Activated CD4-positive, alpha-beta T cell treated with anti-CD3 and anti-CD28 coated beads, Interleukin-2, Interleukin-6, amounts not matched to agents 100 ng/mL and 50 ng/mL, durations not matched to agents 16 hours and 8 hours (primary cell): ENCODE measurements at places on chromosomes 6 and 20.

- no peak for DNase-seq
Observed at GRCh38 chr6:102402635-102403329, 1009.3 kb downstream of the GRIK2 start.

DNA sequence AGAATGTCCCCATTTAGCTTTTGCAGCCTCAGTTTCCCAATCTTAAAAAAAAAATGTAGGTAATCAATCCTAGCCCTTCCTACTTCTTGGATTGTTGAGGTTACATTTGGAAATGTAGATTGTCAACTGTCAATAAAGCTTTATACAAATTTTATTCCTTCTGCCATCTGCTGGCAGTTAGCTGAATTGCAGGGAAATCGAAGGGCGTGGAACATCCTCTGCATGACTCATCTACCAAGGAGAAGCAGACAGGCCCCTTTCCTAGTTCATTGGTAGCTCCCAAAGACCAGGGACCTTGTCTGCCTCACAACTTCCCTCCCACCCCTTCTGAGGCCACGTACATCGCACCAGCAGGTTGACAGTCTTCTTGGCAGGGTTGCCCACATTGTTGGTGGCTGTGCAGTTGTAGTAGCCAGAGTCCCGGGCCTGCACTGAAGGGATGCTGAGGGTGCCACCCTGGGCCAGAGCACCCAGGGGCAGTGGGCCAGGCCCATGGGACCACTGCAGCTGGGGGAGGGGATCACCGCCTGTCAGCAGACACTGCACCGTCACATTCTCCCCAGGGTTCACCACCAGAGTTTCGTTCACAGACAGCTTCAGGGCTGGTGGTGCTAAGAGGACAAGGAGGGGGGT, 43.6 kb downstream of the MDGA1 start:
- DNase-seq: peak; percentile 69

GRCh38 chr6:166512567-166512966, 73.9 kb downstream of the RAMACL start:
- DNase-seq: peak; percentile 11

DNA sequence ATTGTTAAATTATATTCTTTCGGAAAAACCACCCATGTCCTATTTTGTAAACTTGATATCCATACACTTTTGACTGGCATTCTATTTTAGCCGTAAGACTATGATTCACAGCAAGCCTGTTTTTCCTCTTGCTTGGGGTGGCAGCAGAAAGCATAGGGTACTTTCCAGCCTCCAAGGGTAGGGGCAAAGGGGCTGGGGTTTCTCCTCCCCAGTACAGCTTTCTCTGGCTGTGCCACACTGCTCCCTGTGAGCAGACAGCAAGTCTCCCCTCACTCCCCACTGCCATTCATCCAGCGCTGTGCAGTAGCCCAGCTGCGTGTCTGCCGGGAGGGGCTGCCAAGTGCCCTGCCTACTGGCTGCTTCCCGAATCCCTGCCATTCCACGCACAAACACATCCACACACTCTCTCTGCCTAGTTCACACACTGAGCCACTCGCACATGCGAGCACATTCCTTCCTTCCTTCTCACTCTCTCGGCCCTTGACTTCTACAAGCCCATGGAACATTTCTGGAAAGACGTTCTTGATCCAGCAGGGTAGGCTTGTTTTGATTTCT, 2.1 kb upstream of the ESR1 start:
- DNase-seq: no peak

GRCh38 chr6:47034926-47035325, 7.2 kb downstream of the ADGRF1 start:
- DNase-seq: no peak

DNA sequence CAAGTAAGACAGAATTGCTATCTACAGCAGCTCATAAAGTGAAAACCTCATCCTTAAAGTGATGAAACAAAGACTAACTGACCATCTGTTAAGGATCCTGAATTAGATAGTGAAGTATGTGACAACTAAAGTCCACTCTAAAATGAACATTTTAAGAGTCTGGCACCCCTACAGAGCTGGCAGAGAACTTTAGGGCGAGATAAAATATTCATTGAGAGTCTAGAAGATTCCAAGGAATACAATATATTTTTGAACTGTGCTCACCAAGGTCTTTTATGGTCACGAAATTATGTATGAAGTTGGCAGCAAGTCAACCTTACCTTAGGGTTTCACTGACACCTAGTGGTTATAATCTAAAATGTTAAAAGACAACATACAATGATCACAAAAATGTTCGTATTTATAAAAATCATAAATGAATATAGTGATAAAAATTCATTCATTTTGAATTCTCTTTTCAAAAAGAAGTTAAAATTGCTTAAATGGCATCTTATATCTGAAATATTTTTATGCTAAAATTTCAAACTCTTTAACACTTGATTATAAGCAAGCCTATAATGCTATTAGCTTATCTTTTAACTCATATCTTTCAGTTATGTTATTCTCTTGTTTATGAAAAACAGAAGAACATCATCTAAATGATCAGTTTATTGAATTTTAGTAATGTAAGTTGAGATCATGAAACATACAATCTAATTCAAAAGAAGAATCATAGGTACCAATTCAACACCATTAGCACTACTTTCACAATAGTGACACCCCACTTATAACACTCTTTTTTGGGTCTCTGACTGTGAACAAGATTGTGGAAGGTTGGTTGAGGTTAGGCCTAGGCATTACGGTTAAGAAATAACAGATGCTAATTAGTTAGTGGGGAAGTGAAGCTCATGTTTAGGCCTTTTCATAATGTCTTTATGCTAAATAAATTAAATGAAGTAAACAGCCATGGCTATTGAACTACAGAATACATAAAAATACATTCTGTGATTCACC, 27.5 kb downstream of the RSPH3 start:
- peak; percentile 60 for DNase-seq

- no peak for DNase-seq
Observed at GRCh38 chr6:45477278-45477677, 99.5 kb upstream of the SUPT3H start.

GRCh38 chr20:46368902-46369268, 37.5 kb downstream of the ELMO2 start:
- DNase-seq: no peak

DNA sequence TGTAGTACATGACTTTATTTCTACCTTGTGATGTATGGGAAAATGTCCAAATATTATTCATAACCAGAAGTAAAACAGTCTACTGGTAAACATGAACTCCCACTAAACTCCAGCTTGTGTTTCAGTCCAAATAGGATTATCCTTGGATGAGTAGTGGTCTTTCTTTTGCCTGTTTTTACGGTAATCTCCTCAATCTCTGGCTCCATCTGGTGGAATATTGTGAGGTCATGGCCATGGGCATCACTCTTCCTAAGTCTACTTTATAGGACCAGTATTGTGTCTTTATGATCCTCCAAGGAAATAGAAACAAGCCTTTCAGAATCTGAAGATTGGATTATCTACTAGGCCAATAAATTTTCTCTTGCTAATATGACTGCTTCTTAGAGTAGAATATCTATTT, 505.0 kb downstream of the BMP2 start:
- DNase-seq: no peak

DNA sequence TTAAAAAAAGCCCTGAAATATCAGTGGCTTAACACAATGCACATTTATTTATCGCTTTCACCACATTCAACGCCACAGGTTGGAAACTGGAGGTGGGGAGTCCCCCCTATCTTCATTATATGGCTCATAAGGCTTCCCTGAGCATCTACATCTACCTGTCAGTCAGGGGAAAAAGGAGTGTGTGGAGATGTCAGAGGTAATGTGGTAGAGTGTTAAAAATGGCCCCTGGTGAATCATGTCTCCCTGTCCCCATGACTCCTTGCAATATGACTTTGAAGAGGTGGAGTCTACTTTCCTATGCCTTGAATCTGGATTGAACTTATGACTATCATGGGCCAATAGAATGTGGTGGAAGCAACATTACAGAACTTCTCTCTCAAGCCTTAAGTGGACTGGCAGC, 65.5 kb upstream of the BTBD3 start:
- DNase-seq: no peak

- no peak for DNase-seq
Observed at GRCh38 chr6:79468116-79468515, 69.1 kb downstream of the LCA5 start.

DNA sequence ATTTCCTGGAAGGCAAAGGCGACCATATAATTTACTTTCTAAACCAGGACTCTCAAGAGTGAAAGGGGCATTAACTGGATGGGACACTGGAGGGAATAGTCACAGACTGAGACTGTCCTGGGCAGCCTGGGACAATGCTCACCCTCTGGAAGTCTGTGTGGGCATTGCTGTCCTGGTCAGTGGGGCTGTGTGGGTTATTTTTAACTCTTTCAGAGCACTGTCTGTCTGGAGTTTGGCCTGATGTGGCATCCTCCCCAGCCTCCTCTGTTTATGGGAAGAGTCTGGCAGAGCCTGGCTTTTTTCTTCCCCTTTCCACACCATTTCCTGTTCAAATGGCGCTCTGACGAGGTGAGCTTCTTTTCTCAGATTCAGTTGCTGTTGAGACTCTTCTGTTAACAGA, 11.7 kb downstream of the DAAM2 start:
- DNase-seq: no peak

GRCh38 chr6:35428421-35429149, 23.6 kb upstream of the FANCE start:
- DNase-seq: no peak

GRCh38 chr20:3995067-3995748, 20.1 kb downstream of the RNF24 start:
- DNase-seq: peak; percentile 66

DNA sequence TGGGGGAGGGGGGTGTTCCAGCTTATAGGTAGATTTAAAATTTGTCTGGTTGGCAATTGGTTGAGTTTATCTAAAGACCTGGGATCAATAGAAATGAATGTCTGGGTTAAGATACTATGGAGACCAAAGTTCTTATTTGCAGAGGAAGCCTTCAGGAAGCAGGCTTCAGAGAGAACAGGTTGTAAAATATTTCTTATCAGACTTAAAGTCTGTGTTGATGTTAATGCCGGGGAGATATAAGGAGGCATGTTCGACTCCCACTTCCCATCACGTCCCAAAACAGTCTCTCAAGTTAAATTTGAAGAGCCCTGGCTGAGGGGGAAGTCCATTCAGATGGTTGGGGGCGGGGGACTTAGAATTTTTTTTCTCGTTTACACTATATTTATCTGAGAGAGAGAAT, 12.3 kb upstream of the BLCAP start:
- no peak for DNase-seq

- DNase-seq: no peak
Observed at GRCh38 chr6:33549196-33549595, 30.9 kb downstream of the BAK1 start.

DNA sequence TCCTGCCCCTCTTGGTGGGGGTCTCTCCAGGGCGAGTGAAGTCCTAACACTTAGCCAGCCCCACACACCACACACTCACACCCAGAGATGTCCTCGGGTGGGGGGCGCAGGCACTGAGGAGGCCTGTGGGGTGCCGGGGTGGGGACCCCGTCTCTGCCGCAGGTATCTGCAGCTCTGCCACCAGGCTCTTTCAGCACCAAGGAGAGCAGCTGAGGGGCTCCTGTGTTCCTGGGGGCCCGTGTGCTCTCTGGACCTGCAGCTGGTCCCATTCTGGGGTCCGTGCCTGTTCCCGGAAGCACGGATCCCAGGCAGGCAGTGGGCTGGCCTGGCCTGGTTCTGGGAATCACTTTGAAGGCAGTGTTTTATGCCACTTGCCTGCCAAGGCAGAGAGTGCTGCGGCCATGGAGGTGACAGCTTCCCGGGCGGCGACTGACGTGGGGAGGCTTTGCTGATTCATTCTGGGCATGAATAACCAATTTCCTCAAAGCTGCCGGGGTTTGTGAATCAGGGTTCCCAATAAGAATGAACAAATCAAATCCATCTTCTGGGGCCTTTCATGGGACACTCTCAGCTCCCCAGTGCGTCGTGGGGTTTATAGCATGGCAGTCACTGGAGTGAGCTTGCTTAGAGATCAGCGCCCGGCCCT, 54.4 kb upstream of the SLCO4A1 start:
- peak; percentile 47 for DNase-seq

DNA sequence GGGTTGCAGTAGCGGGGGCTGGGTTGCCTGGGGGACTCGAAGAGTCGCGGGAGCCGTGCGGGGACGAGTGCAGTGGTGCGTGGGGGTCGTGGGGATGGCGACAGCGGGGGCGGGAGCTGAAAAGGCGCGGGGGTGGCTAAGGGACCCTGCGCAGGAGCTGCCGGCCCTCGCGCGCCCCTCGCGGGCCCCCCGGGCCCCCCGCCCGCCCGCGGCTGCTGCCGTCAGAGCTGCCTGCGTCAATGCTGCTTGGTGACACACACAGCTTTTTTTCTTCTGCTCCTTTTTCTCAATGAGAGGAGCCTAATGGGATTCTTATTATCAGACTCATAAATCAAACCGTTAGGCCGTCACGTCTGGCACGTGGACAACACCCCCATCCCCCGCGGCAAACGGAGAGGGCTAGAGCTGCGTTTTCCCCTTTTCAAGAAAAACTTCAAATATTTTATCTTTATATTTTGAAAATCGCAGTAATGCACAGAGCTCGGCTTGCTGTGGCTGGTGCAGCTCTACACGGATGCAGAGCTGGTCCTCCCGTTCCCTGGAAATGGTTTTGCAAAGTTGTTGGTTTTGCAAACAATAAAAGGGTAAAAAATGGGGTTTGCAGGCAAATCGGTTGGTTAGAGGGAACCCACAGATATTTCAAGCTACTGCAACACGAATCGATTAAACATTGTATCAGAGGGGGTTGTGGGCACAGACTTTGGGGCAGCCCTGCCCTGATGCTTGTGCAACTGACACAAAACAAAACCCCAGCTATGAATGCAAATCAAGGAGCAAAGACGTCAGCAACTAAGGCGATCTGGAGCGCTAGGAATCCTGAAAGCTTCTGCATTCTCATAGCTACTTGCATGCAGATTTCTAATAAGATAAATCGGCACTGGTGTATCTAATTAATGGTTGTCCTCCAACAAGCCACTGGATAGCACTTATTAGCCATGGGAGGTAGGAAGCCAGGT, 161.4 kb downstream of the TBXT start:
- DNase-seq: no peak

GRCh38 chr6:139736325-139736906, 362.0 kb upstream of the CITED2 start:
- DNase-seq: no peak

DNA sequence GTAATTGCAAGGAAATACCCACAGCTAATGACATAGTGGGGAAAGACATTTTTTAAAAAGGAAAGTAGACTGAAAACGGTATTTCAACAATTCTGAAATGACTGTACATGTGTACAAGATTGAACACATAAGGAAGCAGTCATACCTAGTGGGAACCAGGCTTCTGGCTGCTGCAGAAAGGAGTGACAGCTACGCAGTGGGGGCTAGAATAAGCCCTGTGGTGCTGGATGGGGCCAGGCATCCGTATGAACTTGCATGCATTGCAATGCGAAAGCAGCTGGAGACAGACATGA, 54.9 kb upstream of the GPR31 start:
- peak; percentile 50 for DNase-seq

DNA sequence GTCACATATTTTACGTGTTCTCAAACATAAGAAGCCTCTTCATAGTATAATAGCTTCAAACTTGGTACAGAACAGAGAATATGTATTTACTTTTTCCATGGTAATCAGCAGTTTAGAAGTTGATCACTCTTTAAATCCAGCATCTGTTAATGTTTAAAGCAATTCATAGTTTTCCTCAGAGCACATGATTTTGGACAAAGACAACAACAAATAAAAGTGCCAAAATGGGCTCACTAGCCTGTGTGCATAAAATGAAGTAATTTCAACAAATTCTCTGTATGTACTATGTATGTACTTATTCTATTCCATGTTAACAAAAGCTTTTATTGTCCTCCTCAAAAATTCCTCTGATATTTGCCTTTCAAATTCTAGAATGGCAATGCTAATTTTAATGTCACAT, 38.1 kb upstream of the UST start:
- no peak for DNase-seq

GRCh38 chr6:27188061-27188884, 59.2 kb upstream of the PRSS16 start:
- DNase-seq: peak; percentile 66

- DNase-seq: peak; percentile 29
Observed at GRCh38 chr6:88013015-88013414, 34.6 kb upstream of the SPACA1 start.
